K562 (cell line): ENCODE measurements at places on chromosomes 16 and 17. TPM values are rescaled to one million over a fixed set of nuclear protein-coding genes. Genes with fewer than 3 reads are reported as not detected.

KCNJ16 gene
- 0.04 TPM in 1 of 2 replicates, not detected in the other for total RNA-seq

SCN4A gene
- 1.1 and 1.4 TPM in 2 replicates for total RNA-seq

TP53TG3B gene
- 0.34 and 0.66 TPM in 2 replicates for total RNA-seq

KRT40 gene
- not detected in 2 replicates for total RNA-seq

CD300E gene
- total RNA-seq: not detected in 2 replicates

TEKT1 gene
- total RNA-seq: not detected in 2 replicates

BTBD17 gene
- total RNA-seq: not detected in 2 replicates

DNA sequence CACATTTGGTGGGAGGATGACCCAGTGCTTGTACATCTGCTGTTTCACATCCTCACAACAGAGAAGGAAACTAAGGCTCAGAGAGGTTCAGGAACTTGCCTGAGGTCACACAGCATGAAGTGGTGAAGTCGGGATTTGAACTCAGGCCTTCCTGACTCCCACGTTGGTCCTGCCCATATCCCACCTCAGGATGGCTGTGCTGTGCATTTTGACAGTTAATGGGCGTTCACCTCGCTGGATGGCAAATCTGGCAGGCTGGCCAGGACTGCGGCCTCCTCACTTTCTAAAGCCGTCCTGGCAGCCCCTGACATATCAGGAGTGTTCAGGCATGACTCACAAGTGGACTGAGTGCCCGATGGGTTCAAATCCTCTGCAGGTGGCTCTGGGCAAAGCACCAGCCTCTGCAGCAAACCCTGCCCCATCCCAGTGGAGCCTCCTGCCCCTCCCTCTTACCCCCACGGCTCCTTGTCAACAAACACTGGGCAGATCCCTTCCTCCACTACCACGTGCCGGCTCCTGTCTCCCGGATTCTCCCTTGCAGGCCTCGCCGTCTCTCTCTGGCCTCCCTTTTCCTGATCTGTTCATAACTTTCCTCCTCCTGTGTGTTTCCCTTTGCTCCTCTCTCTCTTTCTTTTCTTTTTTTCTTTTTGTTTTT lies 29.2 kb downstream of the SOCS3 start:
- H3K27ac ChIP-seq: no peak overlapping the region
- DNase-seq: no peak
- H3K4me3 ChIP-seq: no peak overlapping the region
- no peaks in the 10 kb centered on the region for H3K27me3 ChIP-seq
- no peaks in the 10 kb centered on the region for H3K36me3 ChIP-seq

DNA sequence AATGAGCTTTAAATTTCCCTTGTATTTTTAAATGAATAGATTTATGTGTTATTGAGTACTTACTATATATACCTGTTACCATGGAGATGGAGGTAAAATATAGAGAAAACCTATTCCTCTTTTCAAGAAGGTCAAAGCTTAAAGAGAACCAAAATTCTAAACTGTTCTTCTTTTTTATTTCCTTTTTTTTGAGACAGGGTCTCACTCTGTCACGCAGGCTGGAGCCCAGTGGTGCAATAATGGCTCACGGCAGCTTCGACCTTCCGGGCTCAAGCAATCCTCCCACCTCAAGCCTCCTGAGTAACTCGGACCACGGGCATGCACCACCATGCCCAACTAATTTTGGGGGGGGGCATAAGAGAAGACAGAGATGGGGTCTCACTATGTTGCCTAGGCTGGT lies 25.0 kb upstream of the TMEM97 start:
- H3K27ac ChIP-seq: no peak overlapping the region
- H3K36me3 ChIP-seq: no peaks in the 10 kb centered on the region
- no peaks in the 10 kb centered on the region for H3K4me1 ChIP-seq

- peaks cover 31% of the 10 kb centered on the region for H3K4me1 ChIP-seq
- no peaks in the 10 kb centered on the region; the same call in 2 of the 3 replicates for H3K36me3 ChIP-seq
- H3K4me3 ChIP-seq: no peak overlapping the region
- no peak for DNase-seq
These were observed 18.8 kb downstream of the ADORA2B start for GRCh38 chr17:15963670-15964110.

- no peak overlapping the region for H3K4me3 ChIP-seq
- no peak for DNase-seq
- no peaks in the 10 kb centered on the region for H3K36me3 ChIP-seq
- peaks cover 28% of the 10 kb centered on the region for H3K27me3 ChIP-seq
These were observed 27.4 kb downstream of the BCO1 start for GRCh38 chr16:81265658-81266451.

DNA sequence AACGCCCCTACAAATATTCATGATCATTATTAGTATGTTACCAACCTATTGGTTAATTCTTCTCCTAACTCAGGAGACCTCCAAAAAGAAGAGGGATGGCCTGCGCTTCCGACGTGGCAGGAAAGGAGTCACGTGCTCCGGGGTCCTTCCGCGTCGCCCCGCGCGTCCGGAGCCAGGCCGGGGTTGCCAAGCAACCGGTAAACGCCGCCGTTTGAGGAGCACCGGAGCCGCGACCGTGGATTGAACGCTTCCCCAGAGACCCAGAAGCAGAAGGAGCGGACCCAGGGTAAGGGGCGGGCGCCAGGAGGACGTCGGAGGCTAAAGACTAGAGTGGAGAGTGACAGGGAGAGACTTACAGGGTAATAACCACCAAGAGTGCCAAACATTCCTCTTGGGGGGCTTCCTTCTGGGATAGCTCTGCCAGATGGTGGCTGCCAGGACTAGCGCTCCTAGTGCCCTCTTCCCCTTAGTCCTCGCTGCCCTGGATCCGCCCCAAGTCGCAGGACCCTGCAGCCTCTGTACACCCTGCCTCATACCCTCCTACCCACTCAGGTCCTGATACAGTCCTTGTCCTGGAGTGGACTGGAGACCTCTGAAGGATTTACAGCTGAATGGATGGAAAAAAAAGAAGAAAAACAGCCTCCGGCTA lies at the start of gene DNAI2:
Gene DNAI2 (plus strand): TSS at position 175 of the 649 bp plus-strand sequence. CDS start 7,584 bp downstream, outside the sequence.
- no peaks in the 10 kb centered on the region for H3K36me3 ChIP-seq
- no peak within 1 kb of the TSS for H3K4me3 ChIP-seq
- peaks cover 10% of the 10 kb centered on the region for H3K4me1 ChIP-seq
- no peak within 1 kb of the TSS for H3K27ac ChIP-seq
- peaks cover 69% of the 10 kb centered on the region for H3K27me3 ChIP-seq
